Testis (tissue), 5 donors: ENCODE measurements at places on chromosomes 2 and 18. TPM values are rescaled to one million over a fixed set of nuclear protein-coding genes. Genes with fewer than 3 reads are reported as not detected.

UPP2 gene
- not detected for total RNA-seq

PDE1A gene
- total RNA-seq: 15.2 TPM

DAW1 gene
- total RNA-seq: 25.2 TPM

RALBP1 gene
- total RNA-seq: 46.3 TPM

HMSD gene
- 0.19 TPM for total RNA-seq

RAB17 gene
- 3.2 TPM for total RNA-seq

TMEM163 gene
- total RNA-seq: 44.3 TPM

NAT8 gene
- total RNA-seq: not detected

DSG4 gene
- 0.08 TPM for total RNA-seq

CXCR2 gene
- total RNA-seq: 0.12 TPM
